Suprapubic skin (tissue), 4 donors: ENCODE measurements at places on chromosomes 5 and 9. TPM values are rescaled to one million over a fixed set of nuclear protein-coding genes. Genes with fewer than 3 reads are reported as not detected.

FBN2 gene
- total RNA-seq = 0.98 TPM

RASGRF2 gene
- total RNA-seq = 1.8 TPM

PCA3 gene
- total RNA-seq = not detected

SLC4A9 gene
- total RNA-seq = 0.56 TPM

LCN12 gene
- not detected for total RNA-seq

IL5 gene
- not detected for total RNA-seq

PALM2AKAP2 gene
- total RNA-seq = 2.0 TPM

TMEM232 gene
- 0.76 TPM for total RNA-seq

FAXDC2 gene
- total RNA-seq = 27.1 TPM

CCL27 gene
- 256 TPM for total RNA-seq

SGCD gene
- total RNA-seq = 5.7 TPM

SPINK6 gene
- 2.3 TPM for total RNA-seq

IL9 gene
- total RNA-seq = not detected

IFNA21 gene
- not detected for total RNA-seq

PKD2L2 gene
- not detected for total RNA-seq

ZNF354C gene
- 1.9 TPM for total RNA-seq

TEK gene
- total RNA-seq = 2.0 TPM

LCN2 gene
- 7.9 TPM for total RNA-seq

GTF3C5 gene
- total RNA-seq = 65.6 TPM

BTNL9 gene
- 37.6 TPM for total RNA-seq

SOX30 gene
- not detected for total RNA-seq

CERCAM gene
- 9.7 TPM for total RNA-seq

QRFP gene
- total RNA-seq = not detected

ISOC1 gene
- 50.9 TPM for total RNA-seq

RANBP17 gene
- total RNA-seq = 1.4 TPM

CDH10 gene
- not detected for total RNA-seq

PCDHB3 gene
- total RNA-seq = 2.5 TPM

SOWAHA gene
- not detected for total RNA-seq

FAM81B gene
- not detected for total RNA-seq

PCDHA6 gene
- 0.55 TPM for total RNA-seq

FBLL1 gene
- 0.86 TPM for total RNA-seq

LRRC8A gene
- 107 TPM for total RNA-seq

SQSTM1 gene
- 272 TPM for total RNA-seq

SPATA31D4 gene
- total RNA-seq = not detected

FGD3 gene
- 9.2 TPM for total RNA-seq

B4GALT1 gene
- 68.7 TPM for total RNA-seq

ZNG1A gene
- 48.7 TPM for total RNA-seq

NR5A1 gene
- not detected for total RNA-seq

HBEGF gene
- 63.5 TPM for total RNA-seq

PTGS1 gene
- total RNA-seq = 72.7 TPM

TMC1 gene
- not detected for total RNA-seq

RETREG1 gene
- total RNA-seq = 47.3 TPM

UNC13B gene
- 31.8 TPM for total RNA-seq

NIM1K gene
- 0.45 TPM for total RNA-seq
